ENCODE measurements at places on chromosomes 3 and 15. TPM values are rescaled to one million over a fixed set of nuclear protein-coding genes. Genes with fewer than 3 reads are reported as not detected.

GALNT15 gene
- total RNA-seq: 0.23 TPM

ERICH6 gene
- total RNA-seq: 0.44 TPM

MPI gene
- 43.2 TPM for total RNA-seq

ZBBX gene
- not detected for total RNA-seq

MGLL gene
- 52.7 TPM for total RNA-seq

P2RY14 gene
- 0.38 TPM for total RNA-seq

CLSTN2 gene
- total RNA-seq: 56.4 TPM
